Germinal center (tissue), 1 donor: ENCODE measurements at places on chromosomes 2 and 18.

GRCh38 chr2:218875692-218876246, 4.9 kb upstream of the WNT10A start:
- DNase-seq, result no peak

- no peak for DNase-seq
These were observed 369.1 kb downstream of the ZNF521 start for GRCh38 chr18:24982831-24983230.

DNA sequence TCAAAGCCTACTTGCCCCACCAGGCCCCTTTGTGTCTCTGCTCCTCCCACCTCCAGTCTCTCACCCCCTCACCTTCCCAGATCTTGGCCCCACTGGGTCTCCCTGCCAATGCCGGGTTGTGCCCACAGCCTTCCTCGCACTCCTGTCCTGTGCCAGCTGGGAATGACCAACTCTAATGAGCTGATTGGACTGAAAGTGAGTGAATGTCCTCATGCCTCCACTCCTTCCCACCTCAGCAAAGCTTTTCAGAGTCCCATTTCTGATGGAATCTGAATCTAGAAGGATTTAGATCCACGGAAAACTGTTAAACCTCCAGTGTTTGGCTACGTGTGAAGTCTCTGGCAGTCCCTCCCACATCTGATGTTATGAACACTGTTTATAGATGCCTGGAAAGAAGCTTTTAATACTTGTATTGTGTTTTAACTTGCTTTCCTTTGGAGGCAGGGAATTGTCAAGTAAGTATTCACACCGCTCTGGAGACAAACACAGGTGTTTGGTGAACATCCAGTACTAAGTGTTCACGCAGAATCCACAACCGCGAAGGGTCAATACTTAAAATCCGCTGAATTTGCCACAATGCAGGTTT, 103.9 kb downstream of the RTN4 start:
- DNase-seq, result no peak

GRCh38 chr18:71431171-71431570, 1113.0 kb downstream of the CBLN2 start:
- DNase-seq, result no peak

DNA sequence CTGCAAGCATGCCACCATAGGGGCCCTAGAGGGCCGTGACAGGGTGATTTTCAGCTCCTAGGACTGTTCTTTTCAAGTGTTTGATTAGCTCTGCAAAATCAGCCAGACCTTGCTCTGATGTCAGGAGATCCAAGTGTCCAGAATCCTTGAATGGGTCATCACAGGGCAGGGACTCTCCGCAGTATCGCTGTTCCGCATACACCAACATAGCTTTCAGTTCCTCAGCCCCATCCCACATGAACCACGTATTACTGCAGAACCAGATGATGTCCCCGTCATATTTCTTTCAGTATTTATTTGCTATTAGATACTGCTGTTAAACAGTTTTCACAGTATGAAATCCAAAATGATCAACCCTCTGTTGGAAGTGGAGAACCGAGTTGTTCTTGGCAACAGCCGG, 46.6 kb upstream of the RFX8 start:
- no peak for DNase-seq

- no peak for DNase-seq
These were observed 9.1 kb upstream of the UNC80 start for GRCh38 chr2:209762563-209762962.

DNA sequence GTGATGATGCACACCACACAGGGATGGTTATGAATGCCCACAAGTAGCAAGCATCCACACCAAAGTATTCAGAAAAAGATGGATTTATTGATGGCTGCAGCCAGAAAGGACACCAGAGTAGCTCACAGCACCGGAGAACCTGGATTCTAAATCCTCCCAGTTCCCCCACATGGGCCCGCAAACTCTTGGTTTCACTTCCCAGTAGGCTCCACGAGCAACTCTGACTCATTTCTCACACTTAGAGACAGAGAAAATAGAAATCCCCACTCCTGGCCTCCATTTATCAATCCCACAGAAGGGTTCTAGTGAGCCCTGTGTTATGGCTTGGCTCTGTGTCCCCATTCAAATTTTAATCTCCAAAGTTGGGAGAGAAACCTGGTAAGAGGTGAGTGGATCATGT, 426.7 kb upstream of the MYT1L start:
- no peak for DNase-seq

DNA sequence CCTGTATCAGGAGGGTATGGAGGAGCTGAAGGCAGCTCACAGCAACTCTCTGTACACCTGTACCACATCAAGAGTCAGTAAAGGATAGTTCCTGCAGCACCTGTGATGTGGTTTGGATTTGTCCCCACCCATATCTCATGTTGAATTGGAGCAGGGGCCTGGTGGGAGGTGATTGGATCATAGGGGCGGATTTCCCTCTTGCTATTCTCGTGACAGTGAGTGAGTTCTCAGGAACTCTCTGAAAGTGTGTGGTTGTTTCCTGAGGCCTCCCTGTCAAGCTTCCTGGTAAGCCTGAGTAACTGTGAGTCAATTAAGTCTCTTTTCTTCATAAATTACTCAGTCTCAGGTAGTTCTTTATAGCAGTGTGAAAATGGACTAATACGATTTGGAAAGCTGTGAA, 28.9 kb downstream of the OSBPL1A start:
- no peak for DNase-seq

DNA sequence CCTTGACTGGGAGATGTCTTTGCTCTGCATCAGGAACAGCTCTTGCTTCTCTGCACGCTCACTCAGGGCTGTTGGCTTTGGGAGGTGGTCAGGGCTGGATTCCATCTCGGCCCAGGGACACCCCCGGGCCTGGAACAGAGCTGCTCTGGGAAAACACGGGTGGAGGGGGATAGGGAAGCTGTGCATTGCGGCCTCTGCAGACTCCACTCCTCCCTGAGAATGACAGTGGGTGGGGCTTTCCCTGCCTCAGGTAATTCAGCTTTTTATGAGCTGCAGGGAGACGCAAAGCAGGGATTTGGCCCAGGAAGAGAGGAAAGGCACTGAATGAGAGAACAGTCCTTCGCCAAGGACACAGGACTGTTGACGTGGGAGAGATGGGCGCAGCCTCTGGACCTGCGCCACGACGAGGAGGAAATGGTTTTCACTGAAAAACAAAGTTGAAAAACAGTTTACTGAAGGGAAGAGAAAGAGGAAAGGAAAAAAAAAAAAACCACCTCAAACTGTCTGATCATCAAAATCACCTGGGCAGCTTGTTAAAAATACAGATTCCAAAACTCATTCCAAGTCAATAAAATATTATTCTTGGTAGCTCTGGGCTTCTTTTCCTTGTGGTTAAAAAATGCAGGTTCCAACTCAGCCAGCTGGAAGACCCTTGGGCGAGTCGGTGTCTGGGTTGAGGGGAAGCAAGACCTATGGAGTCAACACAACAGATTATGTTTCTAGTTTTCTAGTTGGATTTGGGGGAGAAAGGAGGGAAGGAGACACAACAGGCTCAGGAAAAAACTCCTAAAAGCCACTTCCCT, 194.0 kb downstream of the ZFP36L2 start:
- no peak for DNase-seq

- DNase-seq, result peak; percentile 5
These were observed 117.6 kb downstream of the FAM124B start for GRCh38 chr2:224284134-224284946.

DNA sequence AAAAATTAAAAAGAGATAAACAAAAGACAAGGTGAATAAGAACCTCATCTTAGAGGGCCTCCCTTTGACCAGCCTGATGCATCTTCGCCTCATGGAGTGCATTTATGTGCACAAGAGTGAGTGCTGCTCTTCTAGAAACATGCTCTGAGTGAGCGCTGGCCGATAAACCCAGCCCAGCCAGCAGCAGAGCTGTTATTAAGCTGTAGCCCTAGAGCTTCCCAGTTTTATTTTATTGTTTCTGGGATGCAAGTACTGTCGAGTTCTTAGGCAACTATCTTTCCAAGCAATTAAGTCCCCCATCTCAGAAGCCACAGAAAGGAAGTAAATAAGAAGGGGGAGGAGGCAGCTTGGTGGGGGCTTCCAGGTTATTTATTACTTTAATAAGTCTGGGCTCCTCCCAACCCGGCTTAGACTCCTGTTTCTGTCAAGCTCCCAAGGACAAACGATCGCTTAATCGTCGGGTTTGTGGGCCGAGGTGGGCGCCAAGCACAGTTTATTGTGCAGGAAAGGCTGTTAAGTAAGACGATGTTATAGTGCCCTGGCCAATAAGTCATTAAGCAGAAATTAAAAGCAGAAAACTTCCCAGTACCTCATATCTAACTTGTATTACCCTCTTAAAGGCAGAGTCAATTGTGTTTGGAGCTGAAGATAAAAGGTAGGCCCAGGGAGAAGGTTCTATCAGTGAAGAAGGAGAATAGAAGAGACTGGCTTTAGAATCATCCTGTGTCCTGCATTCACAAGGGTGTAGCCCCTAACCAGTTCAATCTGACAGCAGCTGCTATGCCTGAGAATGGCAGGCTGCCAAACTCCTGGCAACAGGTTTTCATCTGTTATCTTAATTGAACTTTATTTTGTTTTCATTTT, 176.3 kb downstream of the PIK3C3 start:
- DNase-seq, result no peak

GRCh38 chr2:59296279-59296678, 1055.2 kb upstream of the FANCL start:
- DNase-seq, result no peak

DNA sequence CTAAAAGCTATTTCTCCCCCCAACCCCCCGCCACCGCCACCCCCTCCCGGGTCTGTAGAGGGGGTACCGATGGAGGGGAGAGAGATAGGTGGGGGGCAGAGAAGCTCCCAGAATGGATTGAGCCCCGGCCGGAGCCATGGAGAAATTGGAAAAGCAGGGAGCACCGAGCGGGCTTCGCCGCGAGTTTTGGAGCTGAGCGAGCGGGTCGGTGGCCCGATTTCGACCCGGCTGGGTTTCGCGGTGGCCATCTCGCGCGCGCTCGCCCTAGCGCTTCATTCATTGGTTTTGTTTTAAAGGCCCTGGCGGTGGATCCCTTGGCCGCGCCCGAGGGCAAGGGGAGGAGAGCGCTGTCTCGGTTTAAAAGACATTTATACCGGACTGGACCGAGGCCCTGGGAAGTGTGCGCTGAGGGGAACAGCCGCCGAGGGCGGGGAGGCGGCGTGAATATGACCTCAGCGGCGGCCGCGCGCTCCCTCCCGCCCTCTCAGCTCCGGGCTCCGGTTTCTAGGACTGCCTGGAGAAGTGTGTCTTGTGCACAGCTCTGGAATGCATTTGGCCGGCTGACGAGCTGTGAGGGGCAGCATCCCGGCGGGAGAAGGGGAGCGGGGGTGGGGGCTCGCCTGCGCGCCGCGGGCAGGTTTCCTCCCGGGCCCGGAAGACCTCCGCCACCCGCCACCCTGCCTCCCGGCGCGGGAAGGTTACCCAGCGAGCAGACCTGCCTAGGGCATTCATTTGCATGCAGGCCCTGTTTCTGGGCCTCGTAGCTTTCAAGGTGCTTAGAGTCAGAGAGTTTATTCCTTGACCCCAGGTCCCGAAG, 1.7 kb upstream of the SMAD7 start:
- DNase-seq, result peak; percentile 67

- no peak for DNase-seq
These were observed 42.3 kb upstream of the ALPP start for GRCh38 chr2:232336241-232336736.

DNA sequence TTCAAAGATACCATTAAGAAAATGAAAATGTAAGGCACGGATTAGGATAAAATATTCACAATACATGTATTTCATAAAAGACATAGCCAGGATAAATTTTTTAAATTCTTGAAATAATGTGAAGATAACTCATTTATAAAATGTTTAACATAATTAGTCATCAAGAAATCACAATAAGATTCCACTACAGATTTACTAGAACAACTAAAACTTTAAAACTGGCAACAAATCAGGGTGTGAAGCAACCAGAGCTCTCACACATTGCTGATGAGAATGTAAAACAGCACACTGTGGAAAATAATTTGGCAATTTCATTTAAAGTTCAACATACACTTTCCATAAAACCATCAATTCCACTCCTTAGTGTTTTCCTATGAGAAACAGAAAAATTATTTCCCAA, 89.6 kb upstream of the UBE2E3 start:
- DNase-seq, result no peak

DNA sequence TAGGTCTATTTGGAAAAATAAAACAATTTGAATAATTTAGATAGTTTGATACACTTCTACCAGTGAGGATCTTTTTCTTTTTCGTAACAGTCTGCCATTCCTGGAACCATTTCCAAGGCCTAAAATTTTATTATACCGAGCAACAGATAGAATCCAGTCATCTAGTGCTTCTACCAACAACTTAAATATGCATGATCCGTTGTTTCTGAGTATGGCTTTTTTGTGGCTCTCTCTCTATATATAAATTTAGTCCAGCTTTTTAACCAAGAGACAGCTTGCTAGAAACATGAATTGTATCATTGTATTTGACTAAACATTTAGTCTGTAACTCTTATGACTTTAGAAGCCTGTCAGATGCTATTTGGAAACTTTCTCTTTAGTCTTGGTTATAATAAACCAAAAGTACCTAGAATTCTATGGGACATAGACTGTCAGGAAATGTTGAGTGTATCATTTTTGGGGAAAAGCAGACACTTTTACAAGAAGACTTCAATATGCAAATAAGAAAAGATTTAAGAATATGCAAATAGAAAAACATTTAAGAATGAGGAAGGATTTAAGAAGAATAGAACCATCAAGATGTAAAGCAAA, 161.4 kb downstream of the ZEB2 start:
- no peak for DNase-seq
